ENCODE measurements at places on chromosomes 6 and 20. TPM values are rescaled to one million over a fixed set of nuclear protein-coding genes. Genes with fewer than 3 reads are reported as not detected.

- no peak for DNase-seq
These were observed 995 bp downstream of the MYCT1 start for GRCh38 chr6:152698692-152699091.

- DNase-seq, result no peak
These were observed 11.7 kb upstream of the MDGA1 start for GRCh38 chr6:37709250-37709931.

Gene EPHA7
- polyA plus RNA-seq, result not detected

DNA sequence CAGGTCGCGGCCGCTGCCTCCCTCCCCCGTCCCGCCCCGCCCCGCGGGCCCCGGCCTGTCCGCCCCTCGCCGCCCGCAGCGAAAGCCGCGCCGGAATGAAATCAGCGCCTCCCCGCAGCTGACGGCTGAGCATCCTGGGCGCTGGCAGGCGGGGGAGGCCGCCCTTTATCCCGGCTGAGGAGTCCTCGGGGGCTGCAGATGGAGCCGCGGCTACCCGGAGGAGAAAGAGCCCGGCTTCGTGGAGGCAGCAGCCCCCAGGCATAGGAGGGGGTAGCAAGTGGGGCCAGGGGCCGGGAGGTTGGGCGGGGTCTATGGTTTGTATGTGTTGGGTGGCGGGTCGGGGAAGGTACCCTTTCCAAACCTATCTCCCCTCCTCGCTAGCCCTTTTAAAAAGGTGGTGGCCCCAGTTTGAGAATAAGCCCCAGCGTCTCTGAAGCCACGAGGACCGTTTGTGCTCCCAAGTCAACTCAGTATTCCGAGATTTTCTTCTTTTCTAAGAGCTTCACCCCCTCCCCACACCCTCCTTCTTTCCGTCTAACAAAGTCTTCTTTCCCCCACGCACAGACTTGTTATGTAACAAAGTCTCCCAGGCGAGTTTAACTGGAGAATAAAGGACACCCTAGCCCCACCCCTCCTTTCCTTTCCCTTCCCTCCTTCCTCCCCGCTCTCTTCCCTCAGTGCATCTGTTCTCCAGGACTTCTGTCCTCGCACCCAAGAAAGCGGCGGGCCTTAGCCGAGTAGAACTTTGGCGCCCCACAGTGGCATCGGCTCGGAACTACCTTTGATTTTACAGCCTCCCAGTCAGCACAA lies 11.0 kb downstream of the POU3F2 start:
- DNase-seq, result peak; percentile 58

Gene DEFB125
- not detected for polyA plus RNA-seq

GRCh38 chr6:134427721-134428120 lies 109.8 kb upstream of the SGK1 start:
- no peak for DNase-seq

Gene VSTM2L
- polyA plus RNA-seq, result not detected

- DNase-seq, result peak; percentile 7
These were observed 1.1 kb upstream of the TMEM74B start for GRCh38 chr20:1185790-1186334.

GRCh38 chr6:101439790-101440189 lies 46.3 kb downstream of the GRIK2 start:
- DNase-seq, result no peak

DNA sequence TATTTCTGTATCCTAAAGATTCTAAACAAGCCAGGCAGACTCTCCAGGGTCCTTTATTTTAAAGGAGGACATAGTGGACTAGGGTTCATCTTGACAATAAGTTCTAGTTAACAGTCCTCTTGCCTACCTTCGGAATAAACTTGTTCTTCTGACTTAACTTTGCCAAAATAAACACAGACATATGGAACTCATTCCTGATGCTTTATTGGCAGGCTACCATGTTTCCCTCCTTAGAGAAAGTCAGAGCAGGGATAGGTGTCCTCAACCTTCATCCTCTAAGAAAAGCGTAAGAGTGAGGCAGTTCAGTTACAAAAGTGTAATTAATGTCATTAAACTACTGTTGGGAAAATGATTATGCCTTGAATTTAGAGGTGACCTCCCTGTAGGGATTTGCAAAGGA lies 46.9 kb upstream of the NRSN1 start:
- DNase-seq, result no peak

GRCh38 chr6:11241793-11242201 lies 9.3 kb upstream of the NEDD9 start:
- DNase-seq, result no peak

Gene GJA10
- polyA plus RNA-seq, result not detected

DNA sequence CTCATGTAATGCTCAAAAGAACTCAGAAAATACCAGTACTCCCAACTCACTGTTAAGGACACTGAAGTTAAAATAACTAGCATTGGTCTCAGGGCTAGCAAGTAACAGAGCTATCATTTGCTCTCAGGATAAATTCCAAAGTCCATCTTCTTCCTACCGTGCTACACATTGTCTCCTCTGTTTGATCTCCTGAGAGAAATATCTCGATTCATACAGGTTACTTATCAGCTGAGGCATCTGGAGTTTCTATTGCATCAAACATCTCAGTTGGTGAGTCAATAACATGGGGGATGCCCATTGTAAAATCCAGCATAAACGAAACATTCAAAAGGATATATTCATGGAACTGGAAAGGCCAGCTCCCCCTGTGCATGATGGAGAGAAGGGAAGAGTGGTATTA lies 147.4 kb downstream of the BACH2 start:
- DNase-seq, result no peak

- peak; percentile 48 for DNase-seq
These were observed 3.0 kb upstream of the GOPC start for GRCh38 chr6:117605169-117605826.

DNA sequence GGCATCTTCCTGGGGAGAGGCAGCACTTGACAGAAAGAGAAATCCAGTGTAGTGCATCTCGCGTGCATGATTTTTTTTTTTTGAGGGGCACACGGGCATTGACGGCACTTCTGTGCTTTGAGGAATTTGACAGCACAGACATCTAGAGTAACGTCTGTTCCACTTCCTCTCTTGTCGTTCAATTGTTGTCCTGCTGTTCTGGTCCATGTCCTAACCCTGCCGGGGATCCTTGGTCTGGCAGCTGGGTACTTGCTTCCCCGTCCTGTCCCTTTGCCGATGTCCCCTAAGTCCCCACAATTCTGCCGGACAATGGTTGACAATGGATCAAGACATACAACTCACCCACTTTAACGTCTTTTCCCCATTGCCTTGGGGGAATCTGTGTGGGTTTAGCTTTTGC lies 46.0 kb upstream of the NAA20 start:
- no peak for DNase-seq

DNA sequence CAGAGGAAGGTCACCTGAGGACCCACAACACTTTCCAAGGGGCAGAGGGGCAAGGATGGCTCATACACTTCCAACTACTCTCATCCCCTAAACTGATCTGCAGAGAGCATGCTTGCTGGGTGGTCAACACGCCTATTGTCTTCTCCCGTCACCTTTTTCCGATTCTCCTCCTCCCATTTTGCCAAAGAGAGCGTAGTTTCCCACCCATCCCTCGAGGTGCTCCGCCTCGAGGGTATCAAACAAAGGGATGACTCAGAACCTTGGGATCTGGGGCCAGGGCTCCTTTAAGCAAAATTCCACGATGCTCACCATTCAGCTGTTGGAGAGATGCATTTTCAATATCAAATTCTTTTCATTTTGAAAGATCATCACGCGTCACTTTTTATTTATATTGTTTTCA lies 507.5 kb upstream of the SULF2 start:
- DNase-seq, result no peak

DNA sequence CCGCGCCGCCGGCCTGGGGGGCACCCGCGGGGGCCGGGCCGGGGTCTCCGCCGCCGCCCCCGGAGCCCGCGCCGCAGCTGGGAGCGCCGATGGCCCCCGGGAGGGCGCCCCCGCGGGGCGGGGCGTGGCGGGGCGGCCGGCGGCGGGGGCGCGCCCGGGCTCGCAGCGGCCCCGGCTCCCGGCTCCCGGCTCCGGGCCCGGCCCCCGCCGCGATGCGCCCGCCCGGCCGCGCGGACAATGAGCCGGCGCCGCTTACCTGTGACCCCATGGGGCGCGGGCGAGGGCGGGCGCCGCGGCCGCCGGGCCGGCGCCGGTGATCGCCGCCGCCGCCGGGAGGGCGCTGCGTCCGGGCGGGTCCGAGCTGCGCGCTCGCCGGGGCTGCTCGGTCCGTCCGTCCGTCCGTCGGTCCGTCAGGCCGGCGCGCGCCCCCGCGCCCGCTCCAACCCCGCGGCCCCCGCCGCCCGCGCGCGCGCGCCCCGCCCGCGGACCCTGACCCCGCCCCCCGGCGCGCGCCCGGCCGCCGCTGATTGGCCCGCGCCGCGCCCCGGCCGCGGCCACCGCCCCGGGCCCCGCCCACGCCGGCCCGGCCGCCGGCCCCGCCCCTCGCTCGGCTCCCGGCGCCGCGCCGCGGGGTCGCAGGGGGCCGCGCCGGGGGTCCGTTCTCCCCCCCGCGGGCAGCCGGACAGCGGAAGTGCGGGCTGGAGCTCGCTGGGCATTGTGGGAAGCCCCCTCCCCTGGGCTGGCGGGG lies at the start of gene ZBTB46:
ZBTB46 (minus strand) TSS at position 424 of the 748 bp plus-strand sequence. CDS start 40,507 bp downstream, outside the sequence.
- DNase-seq, result no peak

DNA sequence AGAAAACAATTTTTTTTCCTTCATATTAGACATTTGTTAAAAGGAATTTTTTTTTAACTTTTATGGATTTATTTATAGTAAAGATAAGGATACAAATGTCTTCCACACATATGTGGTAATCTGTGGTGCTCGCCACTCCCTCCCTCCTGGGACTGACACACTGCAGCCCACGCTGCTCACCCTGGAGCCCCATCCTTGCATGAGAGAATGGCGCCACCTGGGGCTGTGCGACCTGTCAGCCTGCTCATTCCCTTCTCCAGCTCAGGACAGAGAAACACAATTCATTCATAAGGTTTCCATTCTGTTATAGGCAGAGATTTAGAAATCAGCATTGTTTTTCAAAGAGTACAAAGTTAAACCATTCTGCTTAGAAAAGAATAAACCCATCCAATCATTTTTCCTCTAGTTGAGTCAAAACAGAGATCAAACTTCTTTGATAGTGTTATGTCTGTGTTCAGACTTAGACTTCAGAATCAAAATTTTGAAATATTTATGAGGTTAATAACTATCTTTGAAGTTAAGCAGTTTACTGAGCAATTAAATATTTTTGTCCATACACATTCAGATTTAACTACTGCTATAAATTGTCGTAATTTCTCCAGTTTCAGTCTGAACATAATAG lies 42.8 kb upstream of the DYNLRB1 start:
- DNase-seq, result peak; percentile 17

- peak; percentile 42 for DNase-seq
These were observed 27.8 kb downstream of the RNF8 start for GRCh38 chr6:37381579-37381978.

DNA sequence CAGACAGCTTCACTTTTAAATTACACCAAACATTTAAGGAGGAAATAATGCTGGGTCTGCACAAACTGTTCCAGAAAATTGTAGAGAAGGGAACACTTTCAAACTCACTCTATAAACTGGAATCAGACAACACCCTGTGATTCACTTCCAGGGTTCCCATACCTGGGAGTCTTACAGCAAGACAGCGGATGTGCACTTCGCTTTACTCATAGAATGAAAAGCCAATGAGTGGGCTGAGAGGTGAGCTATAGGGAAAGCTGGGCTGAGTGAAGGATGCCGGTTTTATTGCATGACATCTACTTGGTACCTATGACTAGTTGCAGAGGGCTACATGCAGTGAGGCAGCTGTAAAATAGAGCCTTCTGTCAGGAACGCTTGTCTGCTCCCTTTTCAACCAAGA lies 152.1 kb downstream of the FNDC1 start:
- DNase-seq, result no peak

Gene TBCC
- 104 TPM for polyA plus RNA-seq

GRCh38 chr6:127880429-127880828 lies 20.4 kb downstream of the THEMIS start:
- DNase-seq, result no peak

GRCh38 chr6:104506429-104506828 lies 353.3 kb downstream of the HACE1 start:
- DNase-seq, result no peak

Gene RALGAPA2
- polyA plus RNA-seq, result 6.4 TPM

Gene COL21A1
- not detected for polyA plus RNA-seq

DNA sequence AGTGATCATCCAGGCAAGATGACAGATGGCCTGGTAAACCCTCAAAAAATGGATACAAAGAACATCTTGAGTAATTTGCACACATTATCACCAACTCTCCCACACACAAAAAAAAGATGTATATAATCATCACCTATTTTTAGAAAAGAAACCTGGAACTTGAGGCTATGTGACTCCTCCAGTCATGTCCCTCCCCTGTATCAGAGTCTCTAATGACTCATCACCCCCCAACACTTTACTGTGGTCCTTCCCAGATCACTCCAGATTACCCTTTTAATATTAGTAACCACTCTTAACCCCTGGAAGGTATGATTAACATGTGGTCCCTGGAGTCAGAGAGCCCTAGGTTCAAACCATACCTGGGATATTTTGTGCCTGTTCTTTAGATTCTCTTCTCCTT lies 144.8 kb downstream of the ZNF217 start:
- DNase-seq, result no peak

GRCh38 chr6:33372526-33373123 lies 19.0 kb upstream of the KIFC1 start:
- no peak for DNase-seq

GRCh38 chr20:44805979-44806620 lies 4.2 kb downstream of the RIMS4 start:
- DNase-seq, result no peak

Gene OPRM1
- not detected for polyA plus RNA-seq

- DNase-seq, result no peak
These were observed 114.2 kb upstream of the LY86 start for GRCh38 chr6:6474170-6474920.

GRCh38 chr6:69775585-69775849 lies 21.3 kb downstream of the LMBRD1 start:
- DNase-seq, result no peak

Gene RIPPLY2
- not detected for polyA plus RNA-seq

GRCh38 chr6:80356000-80356399 lies 249.5 kb downstream of the BCKDHB start:
- no peak for DNase-seq

Gene HCRTR2
- not detected for polyA plus RNA-seq

Gene ZNF334
- 0.11 TPM for polyA plus RNA-seq

Gene MYLIP
- polyA plus RNA-seq, result 241 TPM

DNA sequence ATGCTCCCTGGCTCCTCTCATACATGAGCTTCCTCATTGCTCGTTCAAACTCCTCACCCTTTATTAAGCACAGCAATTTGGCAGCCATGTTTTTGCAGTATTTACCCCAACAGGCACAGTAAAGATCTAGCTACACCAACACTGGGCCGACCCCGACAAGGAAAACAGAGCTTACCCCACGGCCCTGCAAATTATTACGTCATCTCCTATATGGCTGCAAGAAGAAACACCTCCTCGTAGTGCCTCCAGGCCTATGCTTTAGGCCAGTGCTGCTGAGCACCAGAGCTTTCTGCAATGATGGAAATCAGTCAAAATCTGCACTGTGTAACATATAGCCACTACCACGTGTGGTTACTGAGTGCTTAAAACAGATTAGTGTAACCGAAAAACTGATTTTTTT lies 26.7 kb downstream of the TMC2 start:
- DNase-seq, result no peak

GRCh38 chr6:90086517-90086916 lies 192.2 kb downstream of the GJA10 start:
- DNase-seq, result no peak

GRCh38 chr6:133749427-133749826 lies 139.5 kb upstream of the TCF21 start:
- DNase-seq, result no peak

Gene SYTL3
- 0.28 TPM for polyA plus RNA-seq
